ENCODE measurements at places on chromosomes 5 and 9.
A peak's percentile ranks its signal among the peaks of the same experiment; 100 is the strongest.

DNA sequence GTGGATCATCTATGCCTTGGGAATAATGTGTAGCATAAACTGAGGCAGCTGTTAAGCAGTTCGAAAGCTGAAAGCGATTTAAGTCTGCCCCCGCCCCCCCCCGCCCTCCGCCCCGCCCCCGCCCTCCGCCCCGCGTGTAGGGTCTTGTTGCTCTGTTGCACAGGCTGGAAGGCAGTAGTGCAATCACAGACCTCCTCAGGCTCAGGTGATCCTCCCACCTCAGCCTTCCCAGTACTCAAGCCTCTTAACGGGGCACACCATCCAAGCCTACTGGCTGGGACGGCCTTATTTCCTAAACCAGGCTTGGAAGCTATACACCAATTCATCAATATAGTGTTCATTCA lies 945 bp downstream of the ANKDD1B start:
- DNase-seq: no peak

- DNase-seq: no peak
These were observed 65.6 kb downstream of the POU5F2 start for GRCh38 chr5:93675460-93676450.

DNA sequence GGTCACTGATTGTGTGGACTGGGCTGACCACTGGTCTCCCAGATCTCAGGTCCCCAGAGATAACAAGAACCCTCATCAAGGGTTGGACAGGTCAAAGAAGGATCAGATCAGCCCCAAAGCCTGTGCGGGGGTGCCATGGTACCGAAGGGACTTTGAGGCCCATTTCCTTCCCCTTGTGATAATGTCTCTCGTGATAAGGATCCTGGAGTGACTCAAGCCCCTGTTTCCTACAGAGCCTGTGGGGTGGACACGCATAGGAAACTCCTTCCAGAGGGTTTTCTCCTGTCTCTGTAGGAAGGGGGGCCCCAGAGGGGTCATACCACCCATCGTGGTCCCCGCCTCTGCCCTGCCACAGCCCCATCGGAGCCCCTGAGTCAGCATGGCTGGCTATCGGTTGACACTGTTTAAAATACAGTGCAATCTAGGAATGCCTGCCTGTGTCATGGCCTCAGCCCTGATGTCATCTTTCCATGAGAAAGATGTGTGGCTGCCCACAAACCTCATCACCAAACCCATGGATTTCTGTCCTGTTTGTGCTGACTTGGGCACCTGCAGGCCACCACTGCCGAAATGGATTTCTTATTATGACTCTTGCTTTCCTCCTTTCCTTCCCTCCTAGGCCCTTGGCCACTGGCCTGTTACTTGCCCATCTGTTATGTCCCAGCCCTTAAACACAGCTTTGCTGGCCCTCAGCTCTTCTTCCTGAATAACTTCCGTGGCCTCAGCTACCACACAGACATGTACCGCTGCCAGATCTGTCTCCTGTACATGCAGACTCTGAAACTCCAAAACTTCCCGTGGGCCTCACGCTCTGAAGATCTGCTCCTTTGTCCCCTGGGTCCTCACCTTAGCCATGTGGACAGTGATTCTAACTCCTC lies 2.9 kb upstream of the CSF2 start:
- DNase-seq: peak; percentile 43

DNA sequence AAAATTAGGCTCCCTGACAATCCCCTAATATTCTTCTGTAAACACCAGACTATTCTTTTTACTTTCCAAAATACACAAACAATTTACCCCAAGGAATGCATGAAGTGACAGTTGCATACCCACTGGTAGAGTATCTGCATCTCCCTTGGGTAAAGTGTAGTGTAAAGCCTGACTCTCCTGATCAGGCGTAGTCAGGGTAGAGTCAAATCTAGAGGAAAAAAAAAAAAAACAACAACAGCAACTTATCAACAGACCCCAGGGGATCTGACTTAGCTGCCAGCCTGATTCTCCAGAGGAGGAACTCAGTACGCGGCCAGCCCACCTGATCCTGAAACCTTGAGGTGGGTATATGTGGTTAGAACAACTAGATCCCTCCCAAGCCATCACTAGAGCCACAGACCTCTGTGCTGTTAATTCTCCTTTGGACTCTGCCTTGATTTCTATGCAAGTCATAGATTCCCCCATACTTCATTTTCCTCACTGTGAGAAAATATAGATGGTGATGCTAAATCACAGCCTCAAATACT lies 61.0 kb downstream of the ZNF608 start:
- DNase-seq: no peak

- peak; percentile 55 for DNase-seq
These were observed 63.3 kb downstream of the FREM1 start for GRCh38 chr9:14846871-14847311.

DNA sequence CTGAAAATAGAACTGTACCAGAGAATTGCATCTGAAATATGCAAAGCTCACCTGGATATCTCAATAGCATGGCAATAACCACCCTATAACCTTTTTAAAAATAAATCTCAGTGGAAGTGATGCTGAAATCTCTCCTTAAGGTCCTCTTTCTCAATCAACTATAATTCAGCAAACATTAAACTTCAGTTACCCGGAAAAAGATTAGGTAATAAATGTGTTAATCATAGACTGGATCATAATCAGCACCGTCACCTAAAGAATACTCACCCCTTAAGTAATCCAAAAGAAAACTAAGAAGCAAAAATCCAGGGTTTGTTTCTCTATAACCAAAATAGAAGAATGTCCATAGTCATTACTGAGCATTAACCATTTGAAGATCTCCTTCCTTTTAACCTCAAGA lies 44.3 kb upstream of the DENND4C start:
- DNase-seq: no peak

DNA sequence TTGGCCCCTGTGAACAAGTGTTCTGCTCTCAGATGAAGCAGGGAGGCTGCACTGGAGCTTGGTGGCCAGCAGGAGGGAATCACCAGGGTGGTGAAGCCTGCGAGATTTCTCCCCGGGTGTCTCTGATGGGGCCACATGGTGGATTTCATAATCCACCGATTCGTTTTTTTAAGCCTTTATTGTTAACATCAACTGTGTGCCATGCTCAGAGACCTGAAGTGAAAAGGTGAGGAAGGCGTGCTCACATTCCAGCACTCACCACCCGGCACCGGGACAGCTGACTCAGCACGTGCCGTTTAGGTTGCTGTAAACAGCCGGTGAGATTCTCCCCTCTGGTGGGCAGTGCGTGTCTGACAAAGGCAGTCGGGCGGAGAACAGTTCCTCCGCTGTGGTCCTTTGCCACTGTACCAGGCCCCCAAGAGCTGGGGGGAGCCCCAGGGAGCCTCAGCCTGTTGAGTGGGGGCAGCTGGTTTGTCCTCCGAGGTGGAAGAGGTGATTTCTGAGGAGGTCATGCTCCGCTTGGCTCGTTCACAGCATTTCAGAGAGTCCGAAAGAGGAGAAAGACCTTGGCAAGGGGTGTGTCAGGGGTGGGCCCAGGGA lies 12.7 kb upstream of the AHRR start:
- no peak for DNase-seq

DNA sequence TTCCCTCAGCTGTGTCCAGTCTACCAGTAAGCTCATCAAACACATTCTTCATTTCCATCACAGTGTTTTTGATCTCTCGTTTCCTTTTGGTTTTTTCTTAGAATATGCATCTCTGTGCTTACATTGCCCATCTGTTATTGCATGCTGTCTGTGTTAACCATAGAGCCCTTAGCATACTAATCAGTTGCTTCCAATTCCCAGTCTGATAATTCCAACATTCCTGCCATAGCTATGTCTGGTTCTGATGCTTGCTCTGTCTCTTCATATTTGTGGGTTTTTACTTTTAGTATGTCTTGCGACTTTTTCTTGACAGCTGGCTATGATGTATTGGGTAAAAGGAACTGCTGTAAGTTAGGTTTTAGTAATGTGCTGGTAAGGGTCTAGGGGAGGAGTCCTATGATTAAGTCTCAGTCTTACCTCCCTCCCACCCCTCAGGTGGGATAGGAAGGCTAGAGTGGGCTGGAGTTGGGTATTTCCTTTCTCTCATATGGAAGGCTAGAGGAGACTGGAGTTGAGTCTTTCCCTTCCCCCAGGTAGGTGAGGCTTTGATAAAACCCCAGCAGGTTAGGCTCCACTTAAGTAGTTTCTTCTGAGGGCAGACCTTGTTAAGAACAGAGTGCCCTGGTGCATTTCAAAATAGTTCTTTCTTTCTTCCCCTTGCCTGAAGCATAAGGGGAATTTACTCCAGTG lies 99.1 kb upstream of the RASGRF2 start:
- peak; percentile 72 for DNase-seq

DNA sequence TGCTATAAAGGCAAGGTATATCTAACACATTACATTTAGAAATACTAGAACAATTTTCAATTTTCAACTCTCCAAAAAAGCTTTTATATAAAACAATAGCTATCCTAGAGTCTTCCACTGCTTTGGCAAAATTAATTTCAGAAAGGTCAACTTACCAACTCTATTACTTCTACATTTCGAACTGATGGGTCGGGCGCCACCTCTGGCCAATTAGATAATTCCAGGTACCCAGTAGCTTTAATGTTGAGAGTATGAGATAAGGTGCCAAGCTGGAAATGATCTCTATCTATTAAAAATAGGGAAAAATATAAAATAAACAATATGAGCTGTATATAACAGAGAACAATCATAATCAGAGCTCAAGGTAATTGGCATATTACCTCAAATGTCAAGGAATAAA lies 166.6 kb downstream of the AP3B1 start:
- DNase-seq: peak; percentile 10

- DNase-seq: peak; percentile 10
These were observed 370.4 kb upstream of the GRAMD2B start for GRCh38 chr5:126052791-126053190.

DNA sequence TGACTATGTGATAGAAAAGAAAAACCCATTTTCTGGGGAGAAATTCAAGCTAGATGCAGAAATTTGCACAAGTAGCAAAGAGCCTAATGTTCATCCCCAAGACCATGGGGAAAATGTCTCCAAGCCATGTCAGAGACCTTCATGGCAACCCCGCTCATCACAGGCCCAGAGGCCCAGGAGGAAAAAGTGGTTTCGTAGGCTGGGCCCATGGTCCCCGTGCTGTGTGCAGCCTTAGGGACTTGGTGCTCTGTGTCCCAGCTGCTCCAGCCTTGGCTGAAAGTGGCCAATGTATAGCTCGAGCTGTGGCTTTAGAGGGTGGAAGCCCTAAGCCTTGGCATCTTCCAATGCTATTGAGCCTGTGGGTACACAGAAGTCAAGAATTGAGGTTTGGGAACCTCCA lies 711.2 kb upstream of the ZNF608 start:
- no peak for DNase-seq

DNA sequence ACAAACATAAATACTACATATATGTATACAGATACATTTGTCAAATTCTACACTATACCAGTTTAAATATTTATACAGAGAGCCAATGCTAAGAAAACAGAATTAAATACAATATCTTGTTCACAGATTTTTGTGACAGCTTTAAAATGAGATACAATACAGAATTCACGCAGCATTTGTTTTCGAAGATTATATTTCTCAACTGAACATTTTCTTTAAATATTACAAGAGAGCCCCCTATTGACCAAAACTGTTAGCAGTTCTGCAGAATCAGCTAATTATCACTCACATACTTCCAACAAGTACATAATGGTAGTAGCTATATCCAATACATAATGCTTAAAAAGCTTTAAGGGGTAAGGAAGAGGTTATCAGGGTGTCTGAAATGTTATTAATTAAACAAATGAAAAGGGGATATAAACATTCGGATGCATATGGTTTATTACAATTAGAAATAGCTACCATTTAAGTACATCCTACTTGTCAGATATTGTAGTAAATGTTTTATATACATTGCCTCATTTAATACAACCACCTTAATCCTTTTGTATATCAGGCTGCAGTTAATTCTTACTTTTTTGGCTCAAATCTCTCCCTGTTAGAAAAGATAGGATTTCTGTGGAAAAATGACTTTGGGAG lies 31.7 kb downstream of the ZDHHC21 start:
- DNase-seq: peak; percentile 59

- DNase-seq: no peak
These were observed 358.8 kb downstream of the MAN2A1 start for GRCh38 chr5:110048491-110048890.

- no peak for DNase-seq
These were observed 513.5 kb downstream of the MTRR start for GRCh38 chr5:8382456-8382855.

DNA sequence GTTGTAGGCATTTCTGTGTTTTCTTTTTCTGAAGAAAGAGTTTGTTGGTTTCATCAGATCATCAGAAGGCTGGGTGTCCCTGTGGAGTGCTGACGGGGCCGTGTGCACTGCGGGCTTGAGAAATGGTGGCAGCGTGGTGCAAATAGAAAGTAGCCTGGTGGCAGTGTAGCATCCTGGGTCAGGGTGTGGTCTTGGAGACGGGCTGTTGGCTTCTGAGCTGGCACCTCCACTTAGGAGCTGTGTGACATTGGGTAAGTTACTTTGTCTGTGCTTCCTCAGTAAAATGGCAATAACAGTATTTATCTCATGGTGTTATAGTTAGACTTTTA lies 10.0 kb upstream of the NDST1 start:
- DNase-seq: no peak

- DNase-seq: no peak
These were observed 149.9 kb upstream of the FBN2 start for GRCh38 chr5:128687930-128688329.

- DNase-seq: no peak
These were observed 176.5 kb upstream of the MAP3K1 start for GRCh38 chr5:56638768-56639238.

DNA sequence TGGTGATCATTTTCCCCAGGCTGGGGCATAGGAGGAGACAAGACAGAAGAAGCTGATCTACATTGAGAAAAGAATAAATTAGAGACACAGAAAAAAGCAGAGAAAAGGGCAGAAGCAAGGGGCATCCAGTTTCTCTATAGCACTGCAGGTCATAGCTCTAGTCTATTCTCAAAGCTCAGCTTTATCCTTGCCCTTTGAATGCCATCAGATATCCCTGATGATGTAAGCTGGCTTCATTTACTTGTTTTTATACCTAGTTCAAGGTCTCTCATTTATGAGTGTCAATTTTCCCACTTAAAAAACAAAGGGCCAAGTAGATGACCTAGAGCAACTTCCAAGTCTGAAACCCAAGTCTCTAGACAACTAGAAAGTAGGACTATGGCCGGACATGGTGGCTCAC lies 32.7 kb downstream of the FBXO10 start:
- DNase-seq: no peak

- DNase-seq: peak; percentile 50
These were observed 82.7 kb downstream of the ITGA1 start for GRCh38 chr5:52870448-52870847.

DNA sequence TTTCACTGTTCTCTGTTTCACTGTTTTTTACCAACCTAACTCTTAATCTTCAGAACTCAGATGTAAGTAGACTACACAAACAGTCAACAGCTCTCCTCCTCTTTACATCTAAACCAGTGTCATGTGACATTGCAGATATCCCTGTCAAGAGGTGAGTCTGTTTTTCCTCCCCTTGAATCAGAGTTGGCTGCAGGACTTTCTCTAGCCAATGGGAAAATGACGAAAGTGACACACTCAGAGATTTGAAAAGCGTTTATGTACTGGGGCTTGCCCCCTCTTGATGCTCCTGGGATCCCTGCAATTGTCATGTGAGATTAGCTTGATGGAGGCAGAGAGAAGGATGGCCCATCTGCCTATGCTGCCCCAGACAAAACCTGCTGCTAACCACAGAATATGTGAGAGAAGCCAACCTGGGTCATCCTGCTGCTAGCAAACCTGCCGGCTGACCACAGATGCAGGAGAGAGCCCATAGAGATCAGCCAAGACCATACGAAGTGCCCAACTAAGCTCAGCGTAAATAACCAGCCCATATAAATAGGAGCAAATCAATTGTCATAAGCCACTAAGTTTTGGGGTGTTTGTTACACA lies 111.1 kb downstream of the ASTN2 start:
- no peak for DNase-seq

All from cardiac muscle cell (in vitro differentiated cells and primary cell).